ENCODE measurements at places on chromosomes 13 and 19.

GRCh38 chr19:22526661-22527272, 104.6 kb upstream of the ZNF98 start:
- no peak for DNase-seq

DNA sequence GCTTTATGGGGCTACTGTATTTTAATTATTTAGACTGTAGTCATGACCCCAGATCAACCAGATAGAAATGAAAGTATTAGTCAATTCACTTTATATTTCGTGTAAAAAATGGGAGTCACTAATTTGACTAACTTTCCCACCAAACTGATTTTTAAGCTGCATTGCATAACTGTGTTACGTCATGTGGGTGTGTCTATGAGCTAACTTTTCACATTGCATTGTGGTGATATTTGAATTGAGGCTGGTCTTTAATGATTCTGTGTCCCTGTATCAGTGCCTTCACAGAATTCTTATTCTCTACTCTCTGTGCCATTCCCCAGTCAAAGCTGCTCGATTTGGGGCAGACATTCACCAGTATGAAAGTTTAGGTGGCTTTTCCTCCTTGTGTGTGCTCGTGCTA, 172.7 kb upstream of the MAB21L1 start:
- DNase-seq: no peak

GRCh38 chr13:48275507-48275906, 28.0 kb upstream of the RB1 start:
- DNase-seq: no peak

- no peak for DNase-seq
Measured at GRCh38 chr13:83024955-83025594, 857.2 kb downstream of the SLITRK1 start.

- no peak for DNase-seq
Measured at GRCh38 chr13:23330356-23330755, 103.1 kb downstream of the SACS start.

- DNase-seq: no peak
Measured at GRCh38 chr19:41739361-41739760, 16.0 kb upstream of the CEACAM6 start.

DNA sequence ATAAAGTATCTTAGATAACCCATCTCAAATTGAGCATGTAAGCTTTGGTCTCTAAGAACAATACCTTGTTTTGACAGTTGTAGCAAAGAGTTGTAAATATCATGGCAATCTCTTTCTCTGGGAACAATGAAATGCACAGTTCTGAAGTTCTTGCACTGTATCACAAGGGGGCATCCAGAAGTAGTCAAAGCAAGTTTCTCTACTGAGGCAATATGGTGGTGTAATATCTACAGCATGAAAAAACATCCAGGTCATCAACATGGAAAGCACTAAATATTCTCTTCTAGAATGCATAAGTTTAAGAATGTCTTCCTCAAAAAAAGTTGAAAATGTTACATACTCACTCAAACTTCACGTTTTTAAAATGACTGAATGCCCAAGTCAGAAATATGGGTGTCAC, 19.6 kb downstream of the MTMR6 start:
- DNase-seq: no peak

DNA sequence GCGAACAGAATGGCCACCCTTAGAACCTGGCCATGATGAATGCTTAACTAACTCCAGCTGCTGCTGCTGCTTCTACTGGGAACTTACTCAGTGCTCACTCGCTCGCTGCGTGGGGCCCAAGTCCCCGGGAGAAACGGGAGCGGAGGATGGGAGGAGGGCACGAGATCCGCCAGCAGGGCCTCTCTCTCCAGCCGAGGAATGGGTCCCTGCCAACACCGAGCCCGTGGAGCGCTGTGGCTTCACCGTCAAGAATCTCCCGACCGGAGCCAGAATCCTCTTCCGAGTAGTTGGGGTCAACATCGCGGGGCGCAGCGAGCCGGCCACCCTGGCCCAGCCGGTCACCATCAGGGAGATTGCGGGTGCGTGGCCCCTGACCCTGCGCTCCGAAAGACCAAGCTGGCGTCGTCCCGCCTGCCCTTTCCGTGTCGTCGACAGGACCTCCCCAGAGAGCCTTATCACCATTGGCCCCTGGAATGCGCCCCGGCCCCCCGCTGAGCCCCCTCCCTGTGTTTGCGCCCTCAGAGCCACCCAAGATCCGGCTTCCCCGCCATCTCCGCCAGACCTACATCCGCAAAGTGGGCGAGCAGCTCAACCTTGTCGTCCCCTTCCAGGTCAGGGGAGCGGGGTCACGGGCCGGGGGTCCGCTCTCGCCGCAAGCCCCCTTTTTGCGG, 17.8 kb upstream of the EMC10 start:
- DNase-seq: no peak

DNA sequence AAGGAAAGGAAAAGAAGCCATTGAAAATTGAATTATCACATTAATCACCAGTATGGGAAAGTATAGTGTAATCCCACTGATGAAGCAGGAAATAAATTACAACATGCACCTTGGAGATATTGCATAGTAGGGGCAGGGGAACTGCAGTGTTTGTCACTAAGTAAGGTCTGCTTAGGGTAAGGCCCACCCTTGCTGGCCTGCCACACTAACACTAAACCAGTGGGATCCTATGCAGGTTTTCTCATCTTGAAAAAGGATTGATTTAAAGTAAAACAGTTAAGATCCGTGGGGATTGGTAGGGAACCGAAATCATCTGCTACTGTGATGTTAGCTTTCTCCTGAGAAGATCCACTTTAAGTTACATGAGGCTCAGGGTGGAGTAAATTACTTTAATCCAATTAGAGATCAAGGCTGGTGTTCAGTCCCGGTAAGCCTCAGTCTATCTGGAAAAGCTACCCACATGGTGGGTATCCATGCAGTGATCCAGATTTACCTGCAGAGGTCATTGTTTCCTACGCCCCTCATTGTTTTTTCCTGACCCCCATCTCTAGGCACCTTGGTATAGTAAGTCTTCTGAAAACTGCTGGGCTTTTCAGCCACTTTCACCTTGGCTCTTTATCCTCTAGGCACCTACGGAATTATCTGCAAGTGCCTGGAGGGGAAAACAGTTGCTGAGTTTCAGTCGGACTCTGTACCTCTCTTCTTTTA, 1014.9 kb upstream of the ATXN8OS start:
- no peak for DNase-seq

- peak; percentile 26 for DNase-seq
Measured at GRCh38 chr19:871446-872265, 12.2 kb downstream of the CFD start.

DNA sequence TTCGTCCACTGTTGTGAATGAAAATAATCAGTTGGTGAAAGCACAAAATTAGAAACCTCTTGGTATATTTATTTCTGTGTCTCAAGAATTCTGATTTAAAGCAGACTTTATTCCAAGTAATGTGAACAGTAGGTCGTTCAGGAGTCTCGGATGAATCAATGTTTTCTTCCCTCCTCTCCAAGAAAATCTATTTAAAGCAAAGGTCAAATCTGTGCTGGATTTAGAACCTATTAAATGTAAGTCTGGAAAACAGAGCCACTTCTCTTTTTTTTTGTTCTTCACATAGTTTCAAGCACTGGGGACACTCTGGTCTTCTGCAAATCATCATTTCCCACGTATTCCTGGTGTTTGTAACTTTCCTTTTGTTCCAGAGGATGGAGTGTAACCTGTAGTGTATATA, 312.7 kb downstream of the ATP8A2 start:
- no peak for DNase-seq

DNA sequence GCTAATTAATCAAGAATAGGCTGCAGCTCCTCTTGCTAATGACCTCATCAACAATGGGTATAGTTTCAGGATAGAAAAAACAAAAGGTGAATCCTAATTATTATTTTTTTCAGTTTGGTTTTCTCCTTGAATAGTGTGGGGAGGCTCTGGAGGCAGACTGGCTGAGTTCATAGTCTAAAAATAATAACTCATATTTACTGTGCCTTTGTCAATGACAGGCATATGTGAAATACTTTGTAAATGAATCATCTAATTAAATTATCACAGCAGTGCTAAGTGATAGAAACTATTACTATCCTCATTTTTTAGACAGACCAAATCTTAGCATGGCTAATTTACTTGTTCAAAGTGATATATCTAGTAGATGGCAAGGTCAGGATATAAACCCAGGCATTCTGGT, 1261.0 kb upstream of the SLC10A2 start:
- DNase-seq: no peak

- no peak for DNase-seq
Measured at GRCh38 chr13:40146611-40147117, 491.2 kb downstream of the COG6 start.

DNA sequence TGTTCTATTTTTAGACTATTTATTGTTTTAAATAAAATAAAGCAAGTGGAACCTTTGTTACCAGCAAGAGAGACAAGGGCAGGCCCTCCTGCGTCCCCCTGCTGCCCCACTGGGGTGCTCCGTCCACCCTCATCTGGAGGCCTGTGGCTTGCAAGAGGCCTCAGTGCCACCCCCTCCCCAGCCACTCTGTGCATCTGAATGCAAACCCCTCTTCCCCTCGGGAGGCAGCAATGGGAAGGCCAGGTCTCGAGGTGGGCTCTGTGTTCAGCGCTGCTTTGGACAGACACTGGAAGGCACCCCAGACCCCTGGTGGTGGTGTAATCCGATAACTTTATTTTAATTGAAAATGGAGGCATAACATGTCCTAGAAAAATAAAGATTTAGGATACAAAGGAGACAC, 4.6 kb downstream of the SIX5 start:
- no peak for DNase-seq

DNA sequence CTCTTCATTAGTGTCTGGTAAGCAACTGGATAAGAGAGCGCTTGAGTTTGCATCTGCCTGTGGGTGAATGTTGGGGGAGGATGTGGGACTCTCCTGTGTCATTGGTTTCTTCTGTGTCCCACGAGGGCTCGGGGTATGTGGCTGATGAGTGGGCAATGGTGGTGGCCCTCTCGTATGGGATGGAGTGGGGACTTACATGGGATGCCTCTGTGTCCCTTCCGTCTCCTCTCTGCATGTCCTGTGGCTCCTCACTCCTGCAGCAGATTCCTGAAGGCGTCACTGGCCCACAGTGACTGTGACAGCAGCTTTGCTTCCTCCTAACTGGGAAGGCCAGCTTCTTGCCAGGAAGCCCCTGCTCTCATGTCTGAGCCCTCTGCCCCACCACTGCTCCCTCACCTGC, 2.6 kb upstream of the LRP3 start:
- no peak for DNase-seq

DNA sequence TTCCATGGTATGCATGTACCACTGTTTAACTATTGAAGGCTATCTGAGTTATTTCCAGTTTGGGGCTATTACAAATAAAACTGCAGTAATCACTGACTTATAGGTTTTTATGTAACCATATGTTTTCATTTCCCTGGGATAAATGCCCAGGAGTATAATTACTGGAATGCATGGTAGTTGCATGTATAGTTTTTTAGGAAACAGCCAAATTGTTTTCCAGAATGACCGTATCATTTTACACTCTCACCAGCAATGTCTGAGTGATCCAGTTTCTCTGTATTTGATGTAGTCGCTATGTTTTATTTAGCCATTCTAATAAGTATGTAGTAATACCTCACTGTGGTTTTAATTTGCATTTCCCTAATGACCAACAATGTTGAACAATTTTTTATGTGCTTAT, 42.0 kb downstream of the CYSLTR2 start:
- no peak for DNase-seq

GRCh38 chr13:74464670-74465069, 330.5 kb upstream of the KLF12 start:
- DNase-seq: no peak

DNA sequence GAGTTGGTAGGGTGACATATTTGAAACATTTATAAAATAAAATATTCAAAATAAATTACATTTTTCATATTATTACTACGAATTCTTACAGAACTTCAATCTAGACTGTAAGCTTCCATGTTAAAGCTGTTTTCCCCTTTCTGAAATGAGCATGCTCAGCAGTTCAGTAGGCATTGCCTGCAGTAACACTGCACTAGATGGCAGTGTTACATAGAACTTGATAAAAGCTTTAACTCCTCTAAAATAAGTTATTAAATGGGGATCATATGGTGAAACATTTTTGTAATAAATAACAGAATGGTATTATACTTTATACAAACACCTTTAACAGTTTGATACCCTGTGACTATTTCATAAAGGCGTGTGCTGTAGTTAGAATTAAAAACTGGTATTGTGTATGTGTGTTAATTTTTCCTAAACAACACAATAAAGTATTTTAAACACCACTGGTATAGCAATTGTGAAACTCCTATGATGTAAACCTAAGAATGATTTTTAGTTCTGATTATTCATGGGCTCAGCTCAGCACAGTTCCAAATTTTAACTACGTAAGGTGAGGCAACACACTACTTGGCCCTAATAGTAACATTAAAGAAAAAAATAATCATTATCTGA, 11.6 kb upstream of the GPR18 start:
- DNase-seq: no peak

- no peak for DNase-seq
Measured at GRCh38 chr19:18057557-18057956, 29.2 kb downstream of the IL12RB1 start.

DNA sequence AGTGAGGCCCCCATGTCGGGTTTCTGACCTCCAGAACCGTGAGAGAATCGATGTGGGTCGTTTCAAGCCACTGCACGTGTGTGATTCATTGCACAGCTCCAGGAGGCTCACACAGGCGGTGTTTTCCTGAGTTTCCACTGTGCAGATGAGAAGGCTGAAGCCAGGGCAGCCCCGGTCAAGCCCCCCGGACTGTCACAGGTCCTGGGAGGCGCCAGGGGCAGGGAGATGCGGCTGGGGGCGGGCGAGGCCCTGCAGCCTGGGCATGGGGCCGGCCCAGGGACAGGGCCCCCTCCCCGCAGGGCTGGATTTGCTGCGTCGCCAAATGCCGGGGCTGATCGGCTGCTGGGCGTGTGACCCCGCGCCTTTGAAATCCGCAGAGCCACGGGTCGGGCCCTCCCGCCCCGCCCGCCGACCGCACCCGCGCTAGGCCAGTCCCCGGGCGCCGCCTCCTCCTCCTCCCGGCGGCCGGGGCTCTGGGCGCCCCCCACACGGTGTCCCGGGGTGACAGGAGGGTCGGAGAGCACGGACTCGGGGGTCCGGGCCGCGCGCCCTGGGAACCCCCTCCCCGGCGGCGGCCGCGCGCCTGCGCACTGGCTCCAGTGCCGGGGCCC, 9.9 kb upstream of the MKNK2 start:
- DNase-seq: no peak

DNA sequence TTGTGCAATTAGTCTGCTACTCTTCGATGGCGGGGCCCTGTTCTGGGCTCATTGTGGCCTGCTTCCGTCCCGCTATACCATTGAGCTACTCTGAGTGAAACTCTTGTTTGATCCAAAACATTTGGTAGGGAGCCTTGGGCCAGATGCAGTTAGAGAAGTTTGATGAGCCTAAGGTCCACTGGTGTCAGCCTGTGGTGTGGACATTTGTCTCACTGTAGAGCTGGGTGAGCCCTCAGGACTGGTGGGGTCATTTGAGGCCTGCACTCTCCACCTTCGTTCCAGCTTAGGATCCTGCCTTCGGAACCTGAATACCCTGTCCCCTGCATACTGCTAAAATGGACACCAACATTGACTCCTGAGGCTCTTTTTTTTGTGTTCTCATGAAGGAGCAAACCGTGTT, 6.9 kb downstream of the UBAC2 start:
- DNase-seq: no peak

DNA sequence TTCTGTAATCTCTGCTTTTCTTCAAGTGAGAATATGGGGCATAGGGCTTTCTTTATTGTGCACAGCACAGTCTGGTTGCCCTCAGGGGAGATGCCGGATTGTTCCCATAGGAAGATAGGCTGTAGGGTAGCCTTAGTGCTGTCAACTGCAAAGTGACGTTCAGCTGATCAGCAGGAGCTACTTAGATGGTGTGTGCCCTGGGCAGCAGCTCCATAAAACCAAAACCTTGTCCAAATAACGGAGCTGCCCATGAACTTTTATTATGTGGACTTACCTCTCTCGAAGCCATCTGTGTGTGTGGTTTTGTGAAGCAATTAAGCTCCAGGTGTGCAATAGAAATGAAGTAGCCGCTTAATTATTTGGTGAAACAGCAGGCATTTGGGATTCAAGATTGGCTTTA, 120.0 kb upstream of the RNF113B start:
- DNase-seq: no peak

All from activated CD4-positive, CD25-positive, alpha-beta regulatory T cell treated with anti-CD3 and anti-CD28 coated beads, Interleukin-2, amount 50 U/mL, for 16 hours (primary cell).